ENCODE measurements at places on chromosomes 5 and 9.

- no peak for DNase-seq
Measured at GRCh38 chr5:64811050-64811640, 42.4 kb downstream of the CWC27 start.

DNA sequence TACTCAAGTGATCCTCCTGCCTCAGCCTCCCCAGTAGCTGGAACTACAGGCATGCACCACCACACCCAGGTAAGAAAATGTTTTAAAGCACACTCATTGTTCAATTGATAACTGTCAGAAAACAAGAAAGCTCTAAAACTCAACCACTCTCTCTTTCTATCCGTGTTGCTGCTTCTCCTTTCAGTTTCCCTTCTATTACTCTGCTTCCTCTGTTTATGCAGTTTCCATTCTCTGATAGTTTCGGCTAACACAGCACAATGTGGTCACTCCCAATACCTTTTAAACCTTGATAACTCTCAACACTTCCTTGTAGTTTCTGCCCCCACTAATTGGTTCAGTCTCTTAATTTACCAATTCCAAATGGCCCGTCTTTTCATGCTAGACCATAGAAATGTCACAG, 59.2 kb upstream of the NR4A3 start:
- no peak for DNase-seq

GRCh38 chr5:108858959-108859358, 111.3 kb downstream of the FER start:
- no peak for DNase-seq

DNA sequence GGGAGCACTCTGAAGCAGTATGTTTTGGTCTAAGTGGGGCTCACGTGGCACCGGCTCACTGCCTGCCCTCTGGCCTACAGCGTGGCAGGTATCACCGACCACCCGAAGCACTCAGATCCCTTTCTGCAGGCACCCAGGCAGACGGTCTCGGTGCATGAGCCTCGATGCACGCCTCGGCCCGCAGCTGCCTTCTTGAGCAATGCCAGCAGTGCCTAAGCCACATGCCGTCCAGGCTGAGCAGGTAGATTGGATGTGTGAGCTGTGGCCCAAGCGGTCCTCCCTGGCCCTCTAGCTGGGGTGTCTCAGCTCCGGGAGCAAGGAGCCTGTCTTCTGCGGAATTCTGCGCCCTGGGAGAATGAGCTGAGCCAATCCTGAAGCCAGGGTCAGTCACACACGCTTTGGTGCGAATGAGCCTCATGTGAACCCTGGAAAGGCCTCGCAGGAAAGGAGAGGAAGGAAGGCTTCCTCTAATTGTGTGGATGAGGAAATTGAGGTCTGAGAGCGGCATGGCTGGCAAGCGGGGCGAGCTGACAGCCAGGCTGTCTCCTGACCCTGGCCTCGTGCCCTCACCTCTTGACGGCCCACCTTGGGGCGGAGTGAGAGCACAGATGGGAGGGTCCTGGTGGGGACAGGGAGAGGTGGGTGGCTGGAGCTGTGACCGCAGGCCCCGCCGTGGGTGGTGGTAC, 14.4 kb downstream of the RXRA start:
- DNase-seq: no peak

DNA sequence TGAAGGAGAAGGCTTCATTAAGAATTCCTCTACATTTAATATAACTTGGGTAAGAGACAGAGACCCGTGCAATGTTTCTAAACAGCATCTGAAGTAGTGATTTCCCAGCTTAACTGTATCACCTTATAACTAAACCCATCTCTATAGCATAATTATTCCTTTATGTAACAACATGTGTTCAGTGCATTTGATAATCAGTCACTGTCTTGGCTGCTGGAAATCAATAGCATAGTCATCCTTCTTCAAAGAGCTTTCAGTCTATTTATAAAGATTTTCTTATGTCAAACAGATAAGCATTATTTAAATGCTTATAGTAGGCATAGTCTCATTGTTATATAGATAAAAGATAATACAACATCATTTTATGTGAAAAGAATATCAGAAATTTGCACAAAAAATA, 80.1 kb upstream of the TYRP1 start:
- no peak for DNase-seq

DNA sequence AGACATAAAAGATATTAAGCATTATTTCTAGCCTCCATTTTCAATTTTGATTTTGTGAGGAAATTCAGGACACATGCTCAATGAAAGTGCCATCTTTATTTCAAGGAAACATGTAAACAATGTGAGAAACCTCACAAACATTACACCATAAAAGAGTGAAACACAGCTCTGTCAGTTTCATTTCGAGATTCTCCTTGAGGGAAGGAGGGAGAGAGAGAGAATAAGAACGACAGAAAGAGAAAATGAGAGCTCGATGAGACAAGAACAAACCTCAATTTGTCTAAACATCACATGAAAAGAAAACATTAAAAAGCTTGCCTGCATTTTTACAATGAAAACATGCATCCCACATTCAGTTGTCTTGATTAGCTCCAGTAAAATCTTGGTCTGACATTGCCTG, 553.5 kb upstream of the MEF2C start:
- no peak for DNase-seq

GRCh38 chr9:113991714-113992113, 86.4 kb downstream of the AMBP start:
- DNase-seq: no peak

- no peak for DNase-seq
Measured at GRCh38 chr9:114233491-114234185, 78.3 kb downstream of the COL27A1 start.

GRCh38 chr5:146643776-146644175, 127.8 kb upstream of the GPR151 start:
- DNase-seq: no peak

- no peak for DNase-seq
Measured at GRCh38 chr5:136811086-136811485, 445.7 kb upstream of the TRPC7 start.

DNA sequence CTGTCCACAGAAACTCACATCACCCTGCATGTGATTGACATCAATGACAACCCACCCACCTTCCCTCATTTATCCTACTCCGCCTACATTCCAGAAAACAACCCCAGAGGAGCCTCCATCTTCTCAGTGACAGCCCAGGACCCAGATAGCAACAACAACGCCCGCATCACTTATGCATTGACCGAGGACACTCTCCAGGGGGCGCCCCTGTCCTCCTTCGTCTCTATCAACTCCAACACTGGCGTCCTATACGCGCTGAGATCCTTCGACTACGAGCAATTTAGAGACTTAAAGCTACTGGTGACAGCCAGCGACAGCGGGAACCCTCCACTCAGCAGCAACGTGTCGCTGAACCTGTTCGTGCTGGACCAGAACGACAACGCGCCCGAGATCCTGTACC, 1.7 kb downstream of the PCDHGA3 start:
- no peak for DNase-seq

DNA sequence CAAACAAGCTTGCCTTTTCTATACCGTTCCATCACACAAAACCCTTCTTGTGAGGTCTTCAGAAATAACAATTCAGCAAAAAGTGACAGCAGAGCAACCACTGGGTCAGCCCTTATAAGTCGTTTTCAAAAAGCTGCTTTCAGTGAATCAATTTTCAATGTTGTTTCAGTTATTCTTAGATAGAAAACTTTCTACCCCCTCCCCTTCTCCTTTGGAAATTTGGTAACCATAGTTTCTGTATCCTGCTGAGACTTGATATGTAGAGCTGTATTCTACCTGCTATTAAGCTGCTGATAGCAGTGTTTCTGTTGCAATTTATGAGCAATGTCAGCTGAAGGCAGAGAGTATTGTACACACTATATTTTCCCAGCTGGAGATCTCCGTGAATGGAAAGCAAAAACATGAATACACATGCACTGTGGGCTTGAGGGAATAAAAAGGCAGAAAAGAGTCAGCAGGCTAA, 75.7 kb downstream of the ZNF608 start:
- no peak for DNase-seq

- DNase-seq: no peak
Measured at GRCh38 chr9:13088720-13089427, 190.6 kb downstream of the MPDZ start.

DNA sequence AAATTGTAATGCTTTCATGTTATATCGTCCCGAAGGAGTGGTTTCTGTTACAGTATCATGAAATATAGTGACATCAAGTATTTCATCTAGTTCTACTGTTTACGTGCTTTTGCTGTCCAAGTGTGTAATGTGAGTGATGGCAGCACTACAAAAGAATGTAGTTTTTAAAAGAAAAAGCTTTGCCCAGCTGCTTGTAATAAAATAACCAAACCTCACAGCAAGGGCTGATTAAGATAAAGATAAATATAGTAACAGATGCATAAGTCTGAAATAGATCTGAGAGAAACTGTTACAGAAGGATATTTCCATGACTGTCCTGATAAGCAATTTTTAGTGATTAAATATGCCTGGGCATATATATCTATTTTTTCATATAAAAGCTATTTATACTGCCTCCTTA, 106.4 kb downstream of the AUH start:
- DNase-seq: no peak

DNA sequence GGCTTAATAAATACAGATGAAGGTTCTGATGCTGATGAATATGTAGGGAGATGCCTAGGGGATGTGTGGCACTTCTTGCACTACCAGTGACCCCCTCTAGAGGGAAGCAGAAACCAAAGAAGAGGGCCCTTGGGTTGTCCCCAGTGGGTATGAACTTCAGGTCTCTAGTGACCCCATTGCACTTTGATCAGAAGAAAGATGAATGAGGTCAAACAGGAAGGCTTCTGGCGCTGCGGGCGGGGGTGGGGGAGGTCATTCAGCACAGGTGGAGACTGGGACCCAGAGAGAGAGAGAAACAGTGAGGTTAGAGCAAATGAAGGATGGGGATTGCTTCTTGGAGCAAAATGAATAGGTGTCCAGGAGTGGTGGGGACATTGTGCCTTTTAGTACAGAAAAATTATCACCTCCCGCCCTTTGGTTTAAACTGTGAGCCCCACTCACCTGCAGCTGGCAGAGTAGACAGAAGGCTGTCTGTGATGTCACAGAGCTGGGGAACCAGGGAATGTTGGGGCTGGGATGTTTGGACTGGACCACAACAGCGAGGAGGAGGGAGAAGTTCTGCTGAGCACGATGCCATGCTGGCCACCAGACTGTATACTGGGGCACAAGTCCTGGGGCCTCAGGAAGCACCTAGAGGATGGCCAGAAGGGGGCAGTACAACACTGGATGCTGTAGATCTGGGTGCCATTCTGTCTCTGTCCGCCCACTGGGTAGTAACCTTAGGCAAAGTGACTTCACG, at the start of gene TEX48:
Gene TEX48, minus strand, starts transcription at position 599 of the 739 bp plus-strand sequence. CDS start 10,469 bp downstream, outside the sequence.
- DNase-seq: peak; percentile 85

DNA sequence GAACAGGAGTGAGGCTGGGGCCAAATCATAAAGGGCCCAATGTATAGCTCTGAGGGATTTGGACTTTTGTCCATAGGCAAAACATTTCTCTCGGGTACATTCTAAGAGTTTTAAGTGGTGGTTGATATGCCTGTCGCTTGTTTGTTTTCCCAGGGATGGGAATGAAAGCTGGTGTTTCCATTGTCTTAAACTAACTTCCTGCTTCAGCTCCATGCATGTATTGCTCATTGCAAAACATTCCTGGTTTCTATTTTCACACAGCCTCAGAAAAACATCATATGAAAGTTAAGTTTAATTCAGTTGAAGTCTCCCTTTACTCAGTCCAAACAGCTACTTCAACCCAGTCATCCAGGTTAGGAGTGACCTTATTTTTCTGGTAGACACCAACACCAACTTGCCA, 235.0 kb downstream of the ACTL7B start:
- DNase-seq: no peak

- DNase-seq: peak; percentile 66
Measured at GRCh38 chr5:181261320-181262049, 542 bp upstream of the TRIM52 start.

DNA sequence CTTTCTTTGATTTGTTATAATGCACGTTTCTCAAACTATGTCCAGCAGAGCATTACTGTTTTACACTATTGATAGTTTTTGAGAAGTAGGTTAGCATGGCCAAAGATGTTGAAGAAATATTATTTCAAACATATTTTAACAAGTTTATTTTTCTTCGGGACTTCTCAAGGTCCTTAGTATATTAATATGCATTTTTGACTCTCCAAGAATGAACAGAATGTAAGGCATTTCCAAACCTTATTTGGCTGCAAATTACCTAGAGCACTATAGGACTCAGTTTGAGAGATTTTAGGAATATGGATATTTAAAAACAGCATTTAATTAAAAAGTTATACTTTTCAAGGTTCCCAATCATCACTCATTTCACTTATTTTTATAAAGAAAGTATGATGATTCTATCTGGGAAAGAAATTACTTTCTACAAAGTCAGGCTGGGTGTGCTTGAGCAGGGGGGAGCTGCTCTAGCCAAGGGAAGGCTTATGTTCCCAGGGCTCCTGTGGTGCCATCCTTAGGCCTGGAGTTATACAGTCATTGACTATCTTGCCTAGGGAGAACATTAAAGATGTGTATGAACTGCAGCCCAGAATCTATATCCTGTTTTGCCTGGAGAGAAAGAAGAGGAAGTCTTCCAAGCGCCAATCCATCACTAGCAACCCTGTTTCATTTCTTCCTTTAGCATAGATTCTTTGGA, 27.6 kb upstream of the NREP start:
- no peak for DNase-seq

DNA sequence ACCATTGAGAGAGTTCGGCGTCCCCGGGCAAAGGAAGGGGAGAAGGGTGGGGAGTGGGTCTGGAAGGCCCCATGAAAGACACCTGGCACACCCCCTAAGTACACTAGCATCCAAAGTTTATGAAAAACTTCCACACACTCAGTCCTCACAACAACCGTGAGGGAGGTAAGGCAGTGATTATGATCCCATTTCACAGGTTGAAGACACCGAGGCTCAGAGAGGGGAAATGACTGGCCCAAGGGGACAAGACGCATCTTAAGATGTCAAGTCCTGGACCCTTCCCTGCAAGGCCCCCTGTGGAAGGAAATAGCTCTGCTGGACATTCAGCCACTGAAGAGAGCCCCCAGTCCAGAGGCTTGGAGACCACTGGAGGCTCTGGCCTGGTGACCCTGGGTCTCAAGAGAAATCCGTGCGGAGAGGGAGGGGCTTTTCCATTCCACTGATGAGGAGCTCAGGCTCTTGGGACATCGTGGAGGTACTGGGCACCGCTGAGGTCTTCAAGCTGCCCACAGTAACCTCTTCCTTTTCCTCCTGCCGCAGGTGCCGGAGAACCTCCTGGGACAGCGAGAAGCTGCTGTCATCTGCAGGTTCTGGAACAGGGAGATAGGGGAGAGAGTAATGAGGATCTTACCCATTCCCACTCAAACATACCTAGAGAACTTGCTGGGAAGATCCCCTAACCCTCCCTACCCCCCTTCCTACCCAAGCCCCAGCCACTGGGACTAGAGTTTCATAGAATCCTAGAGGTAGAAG, 5.2 kb downstream of the SMIM33 start:
- DNase-seq: no peak

GRCh38 chr5:94908889-94909480, 290.5 kb downstream of the SLF1 start:
- no peak for DNase-seq

DNA sequence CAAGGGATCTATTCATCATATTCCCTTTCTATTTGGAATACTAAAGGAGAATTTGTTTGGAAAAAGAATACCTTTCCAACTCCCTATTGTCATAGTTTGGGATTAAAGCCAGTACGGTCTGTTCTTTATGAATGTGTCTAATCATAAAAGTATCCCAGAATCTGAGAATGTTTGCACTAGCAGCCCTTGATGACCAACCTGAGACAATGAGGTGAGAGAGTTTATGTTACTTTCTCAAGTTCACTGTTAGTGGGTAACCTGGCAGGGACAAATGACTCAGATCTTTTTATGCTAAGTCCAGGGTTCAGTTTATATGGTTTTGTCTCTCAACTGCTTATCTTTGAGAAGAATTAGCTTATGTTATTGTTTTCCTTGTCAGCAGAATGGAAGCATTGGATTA, 25.3 kb upstream of the TLR4 start:
- no peak for DNase-seq

GRCh38 chr5:110072651-110073050, 382.9 kb downstream of the MAN2A1 start:
- no peak for DNase-seq

Measured in activated CD4-positive, alpha-beta T cell treated with anti-CD3 and anti-CD28 coated beads, Interleukin-2, amount 50 U/mL, for 24 hours (primary cell).